ENCODE measurements at places on chromosomes 11 and 22.

DNA sequence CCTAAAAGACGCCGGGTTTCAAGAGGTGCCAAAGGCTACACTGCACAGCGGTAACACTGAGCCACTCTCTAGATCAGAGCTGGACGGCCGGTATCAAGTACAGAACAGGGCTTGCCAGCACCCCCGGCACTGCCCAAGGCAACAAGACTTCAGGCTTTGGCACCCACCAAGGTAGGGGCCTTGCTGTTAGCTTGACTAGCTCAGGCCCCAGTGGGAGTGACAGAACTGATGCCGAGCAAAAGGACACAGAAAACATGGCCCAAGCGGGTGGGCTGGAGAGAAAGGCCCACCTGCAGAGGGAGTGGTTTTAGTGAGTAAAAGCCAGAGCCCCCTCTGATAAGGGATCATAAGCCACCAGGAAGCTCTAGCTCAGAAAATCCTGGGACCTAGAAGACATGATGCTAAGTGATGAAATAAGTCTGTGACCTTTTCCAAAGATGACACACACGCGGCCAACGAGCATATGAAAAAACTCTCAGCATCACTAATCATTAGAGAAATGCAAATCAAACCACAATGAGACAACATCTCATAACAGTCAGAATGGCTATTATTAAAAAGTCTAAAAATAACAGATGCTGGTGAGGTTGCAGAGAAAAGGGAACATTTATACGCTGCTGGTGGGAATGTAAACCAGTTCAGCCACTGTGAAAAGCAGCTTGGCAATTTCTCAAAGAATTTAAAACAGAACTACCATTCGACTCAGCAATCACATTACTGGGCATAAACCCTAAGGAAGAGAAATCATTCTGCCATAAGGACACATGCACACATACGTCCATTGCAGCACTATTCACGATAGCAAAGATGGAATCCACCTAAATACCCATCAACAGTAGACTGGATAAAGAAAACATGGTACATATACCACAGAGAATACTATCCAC is 12.9 kb downstream of the EHD1 start:
- DNase-seq, result no peak

DNA sequence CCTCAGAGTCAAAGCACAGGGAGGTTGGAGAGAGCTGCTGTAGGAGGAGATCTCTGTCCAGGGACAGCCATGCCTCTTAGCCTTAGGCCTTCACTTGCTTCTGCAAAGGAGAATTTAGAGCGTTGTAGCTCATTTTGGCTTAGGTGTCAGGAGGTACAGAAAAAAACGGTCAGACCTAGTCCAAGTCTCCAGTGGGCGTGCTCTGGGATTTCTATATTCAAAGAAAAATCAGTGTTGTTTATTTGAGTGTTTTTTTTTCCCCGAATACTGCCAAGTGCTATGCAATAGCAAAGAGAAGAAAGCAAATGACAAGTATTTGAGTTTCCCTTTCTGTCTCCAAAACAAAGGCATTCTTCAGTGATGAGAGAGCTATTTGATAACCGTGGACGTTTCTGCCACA is 22.7 kb upstream of the OPCML start:
- no peak for DNase-seq

GRCh38 chr11:66593650-66594049 is 665 bp downstream of the CCS start:
- peak; percentile 50 for DNase-seq

DNA sequence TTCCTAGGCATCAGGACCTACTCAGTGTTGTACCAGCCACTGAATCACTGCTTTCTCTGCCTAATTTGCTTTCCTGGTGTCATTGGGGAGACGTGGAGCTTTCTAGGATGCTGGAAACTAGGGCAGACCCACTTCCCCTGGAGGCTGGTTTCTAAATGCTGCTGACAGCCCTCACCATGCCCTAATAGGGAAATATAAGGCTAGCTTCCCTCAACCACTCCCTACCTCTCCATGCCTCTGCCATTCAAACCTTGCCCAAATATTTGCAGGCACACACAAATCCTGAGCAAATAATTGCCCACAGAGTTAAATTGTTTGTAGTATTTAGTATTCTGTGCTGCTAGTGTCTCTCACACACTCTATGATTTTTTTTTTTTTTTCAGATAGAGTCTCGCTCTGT is 310.2 kb downstream of the DDX10 start:
- DNase-seq, result no peak

GRCh38 chr11:129048911-129049310 is 106.2 kb upstream of the TP53AIP1 start:
- DNase-seq, result no peak

GRCh38 chr11:108909921-108910320 is 245.1 kb downstream of the DDX10 start:
- DNase-seq, result no peak
